ENCODE measurements at places on chromosomes 6 and 20.

- no peak for DNase-seq
These were observed 25.0 kb upstream of the C6orf62 start for GRCh38 chr6:24743944-24744335.

GRCh38 chr6:149895833-149896271 lies 2.1 kb downstream of the RAET1E start:
- DNase-seq = no peak

- DNase-seq = no peak
These were observed 175.5 kb downstream of the ATXN1 start for GRCh38 chr6:16585805-16586204.

GRCh38 chr6:42374018-42374669 lies 77.6 kb downstream of the TRERF1 start:
- no peak for DNase-seq

DNA sequence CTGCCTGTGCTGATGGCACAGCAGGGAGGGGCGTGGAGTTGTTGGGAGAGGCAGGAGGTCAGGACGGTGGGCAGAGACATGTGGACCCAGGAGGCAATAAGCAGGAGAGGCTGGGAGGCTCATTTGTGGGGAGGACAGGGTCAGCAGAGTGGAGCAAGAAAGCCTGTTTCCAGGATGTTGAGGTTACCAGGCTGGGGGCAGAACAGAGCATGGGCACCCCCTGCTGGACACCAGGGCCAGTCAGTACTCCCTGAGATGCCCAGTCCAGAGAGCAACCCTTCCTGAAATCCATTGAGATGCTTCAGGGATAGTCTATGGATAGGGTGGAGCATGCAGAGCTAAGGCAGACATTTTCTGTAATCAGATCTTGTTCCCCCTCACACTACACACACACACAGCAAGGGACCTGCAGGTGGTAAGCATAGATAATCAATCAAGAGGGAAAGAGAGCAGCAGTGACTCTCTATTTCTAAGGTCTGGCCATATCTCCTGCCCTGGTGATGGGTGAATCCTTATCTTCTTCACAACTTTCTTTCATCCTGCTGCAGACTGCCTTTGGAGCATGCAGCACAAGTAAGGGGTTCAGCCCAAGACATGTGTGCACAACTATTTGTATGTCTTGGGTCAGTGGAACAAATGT lies 41.7 kb downstream of the MOCS1 start:
- DNase-seq = no peak

- no peak for DNase-seq
These were observed 15.0 kb upstream of the TRAM2 start for GRCh38 chr6:52591832-52592231.

DNA sequence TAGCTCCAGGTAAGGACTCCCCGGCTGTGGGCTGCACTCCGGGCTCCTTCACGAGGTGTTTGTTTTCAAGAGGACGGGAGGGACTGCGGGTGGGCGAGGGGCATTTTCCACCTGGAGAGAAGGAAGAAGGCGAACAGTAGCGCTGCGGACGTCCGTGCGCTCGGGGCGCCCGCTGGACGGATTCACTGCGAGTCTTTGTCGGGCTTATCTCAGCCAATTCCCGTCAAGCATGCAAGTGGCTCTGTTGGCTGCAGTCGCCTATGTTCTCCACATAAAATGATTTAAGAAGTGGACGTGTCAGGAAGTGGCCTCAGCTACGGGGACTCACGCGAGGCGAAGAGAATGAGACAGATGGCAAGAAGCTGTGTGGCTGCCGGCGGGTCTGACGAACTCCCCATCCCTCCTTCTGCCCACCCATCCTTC lies 332 bp downstream of the GRIK2 start:
- DNase-seq = no peak

GRCh38 chr6:219641-220198 lies 72.6 kb upstream of the DUSP22 start:
- DNase-seq = no peak

- DNase-seq = no peak
These were observed 89.1 kb downstream of the AFG1L start for GRCh38 chr6:108383981-108384380.

DNA sequence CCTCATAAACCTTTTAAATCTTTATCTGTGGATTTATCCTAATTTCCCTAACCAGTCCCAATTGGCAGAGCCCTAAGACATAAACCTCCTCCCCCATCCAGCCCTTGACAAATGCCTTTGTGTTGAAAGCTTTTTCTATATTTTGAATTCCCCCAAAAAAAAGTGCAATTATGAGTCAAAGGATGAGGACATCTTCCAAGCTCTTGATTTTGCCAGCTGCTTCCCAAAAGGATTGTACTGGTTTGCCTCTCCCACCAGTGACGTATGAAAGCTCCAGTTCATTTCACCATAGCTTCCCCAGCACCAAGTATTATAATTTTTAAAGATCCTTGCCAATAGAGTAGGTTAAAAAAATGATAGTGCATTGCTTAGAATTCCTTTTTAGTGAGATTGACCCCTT lies 38.9 kb downstream of the SIRPA start:
- DNase-seq = no peak

DNA sequence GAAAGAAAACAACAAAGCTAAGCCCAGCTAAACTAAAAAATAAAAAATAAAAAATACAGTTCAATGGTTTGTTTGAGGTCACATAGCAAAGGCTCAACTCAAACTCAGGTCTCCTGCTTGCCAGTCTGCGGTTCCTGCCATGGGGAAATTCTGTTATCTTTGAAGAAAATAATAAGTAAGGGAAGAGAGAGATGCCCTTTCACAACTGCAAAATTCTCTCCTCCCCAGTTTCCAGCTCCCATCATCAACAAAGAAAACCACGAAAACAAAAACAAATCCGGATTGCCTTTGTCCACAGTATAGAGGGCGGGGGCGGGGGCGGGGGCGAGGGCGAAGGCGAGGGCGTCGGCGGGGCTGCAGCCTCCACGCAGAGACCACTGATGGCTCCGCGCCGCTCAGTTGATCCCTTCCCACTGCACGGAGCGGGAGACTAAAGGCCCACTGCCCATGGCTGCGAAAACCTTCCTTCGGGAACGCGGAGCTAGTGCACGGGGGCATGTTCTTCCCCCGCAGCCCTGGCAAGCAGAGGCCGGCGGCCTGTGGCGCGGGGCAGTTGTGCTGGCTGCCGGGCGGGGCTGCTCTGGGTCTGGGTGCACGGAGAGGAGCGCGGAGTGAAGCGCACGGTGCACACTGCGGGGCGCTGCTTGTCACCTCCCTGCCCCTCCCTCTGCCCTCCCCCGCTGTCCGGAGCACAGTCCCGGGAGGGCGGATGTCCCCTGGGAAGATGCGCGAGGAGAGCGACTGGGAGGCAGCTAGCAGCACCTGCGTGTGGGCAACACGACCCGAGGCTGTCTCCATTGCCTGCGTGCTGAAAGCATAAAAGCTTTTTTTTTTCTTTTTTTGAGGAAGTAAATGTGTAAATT lies 54.1 kb upstream of the TPD52L1 start:
- DNase-seq = no peak
